Brain pericyte (primary cell): ENCODE measurements at places on chromosomes 6 and 20.
A peak's percentile ranks its signal among the peaks of the same experiment; 100 is the strongest.

DNA sequence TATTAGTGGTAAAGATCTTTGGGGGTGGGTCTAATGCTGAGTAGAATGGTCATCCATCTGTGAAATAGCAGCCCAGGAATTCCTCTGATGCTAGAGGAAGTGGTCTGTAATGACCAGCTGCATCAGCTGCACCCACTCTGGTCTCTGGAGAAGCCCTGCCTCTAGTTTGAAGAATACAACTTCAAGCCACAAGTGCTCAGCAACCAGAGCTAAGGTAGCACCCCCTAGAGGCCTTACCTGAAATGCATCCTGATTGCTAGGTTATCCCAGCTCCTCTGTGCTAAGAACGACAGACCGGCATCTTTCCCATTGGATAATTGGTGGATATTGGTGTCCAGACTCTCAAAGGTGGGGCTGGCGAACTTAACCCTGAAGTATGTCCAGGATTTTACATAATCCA, 58.2 kb downstream of the DNAH8 start:
- no peak for DNase-seq

- DNase-seq: no peak
These were observed 21.9 kb upstream of the KIAA0408 start for GRCh38 chr6:127481111-127481510.

DNA sequence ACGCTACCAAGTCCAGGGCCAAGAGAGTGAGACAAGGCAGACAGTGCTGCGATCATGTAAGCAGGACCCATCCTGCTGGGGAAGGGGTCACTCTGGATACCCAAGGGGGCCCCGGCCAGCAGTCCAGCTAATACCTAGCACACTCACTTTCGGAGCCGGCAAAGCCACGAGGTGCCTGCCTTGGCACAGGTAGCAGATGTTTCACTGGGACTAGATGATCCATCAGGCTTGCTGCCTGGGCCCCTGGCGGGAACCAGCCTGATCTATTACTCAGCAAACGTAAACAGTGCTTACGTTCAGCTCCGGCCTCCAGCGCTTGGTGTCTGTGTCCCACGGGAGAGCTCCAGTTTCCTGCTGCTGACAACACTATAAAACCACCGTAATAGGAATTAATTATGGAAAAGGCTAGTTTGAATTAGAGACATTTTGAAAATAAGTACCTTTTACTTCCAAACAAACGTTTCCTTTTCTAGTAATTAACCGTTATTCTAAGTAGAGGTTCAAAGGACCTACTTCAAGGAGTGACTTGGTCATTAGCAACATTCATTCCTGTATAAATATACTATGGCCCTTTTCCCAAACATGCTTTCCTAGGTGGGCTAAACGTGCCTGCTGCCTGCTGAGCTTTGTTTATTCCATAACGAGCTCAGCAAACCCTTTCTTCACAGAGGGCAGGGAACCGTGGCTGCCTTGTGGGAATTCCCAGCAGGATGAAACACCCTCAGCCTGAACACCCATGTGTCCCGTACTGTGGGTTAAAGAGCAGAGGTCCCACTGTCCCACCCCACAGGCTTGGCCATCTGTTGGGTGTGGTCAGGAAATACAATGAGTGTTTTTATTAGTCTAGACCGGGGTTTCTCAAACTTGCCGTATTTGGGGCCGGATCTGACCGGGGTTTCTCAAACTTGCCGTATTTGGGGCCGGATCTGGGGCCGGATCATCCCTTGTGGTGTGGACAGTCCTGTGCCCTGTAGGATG, 18.4 kb downstream of the SLC22A23 start:
- peak; percentile 83 for DNase-seq

- DNase-seq: no peak
These were observed 42.0 kb downstream of the EDN1 start for GRCh38 chr6:12331951-12332749.

DNA sequence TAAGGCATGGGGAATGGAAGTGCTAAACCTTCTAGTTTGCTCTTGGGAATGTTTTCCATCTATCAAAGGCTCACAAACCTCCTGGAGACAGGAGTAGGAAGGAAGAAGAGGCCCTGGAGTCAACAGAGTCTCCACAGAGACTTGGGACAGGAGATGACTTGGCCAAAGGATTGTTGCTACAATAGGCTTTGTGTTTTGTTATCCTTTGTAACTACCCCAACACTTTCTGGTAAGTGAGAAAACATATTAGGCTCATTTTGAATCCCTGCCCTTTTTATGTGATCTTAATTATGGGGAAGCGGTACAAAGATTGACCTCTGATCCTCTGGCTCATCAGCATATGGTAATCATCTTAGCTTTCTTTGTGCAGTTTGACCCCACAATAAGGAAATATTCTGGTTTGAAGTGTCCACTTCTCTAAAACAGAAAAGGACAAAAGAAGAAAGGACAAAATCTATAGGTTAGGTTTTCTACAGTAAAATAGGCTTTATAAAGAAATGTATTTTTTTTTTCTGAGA, 24.1 kb upstream of the GTF3C6 start:
- no peak for DNase-seq

DNA sequence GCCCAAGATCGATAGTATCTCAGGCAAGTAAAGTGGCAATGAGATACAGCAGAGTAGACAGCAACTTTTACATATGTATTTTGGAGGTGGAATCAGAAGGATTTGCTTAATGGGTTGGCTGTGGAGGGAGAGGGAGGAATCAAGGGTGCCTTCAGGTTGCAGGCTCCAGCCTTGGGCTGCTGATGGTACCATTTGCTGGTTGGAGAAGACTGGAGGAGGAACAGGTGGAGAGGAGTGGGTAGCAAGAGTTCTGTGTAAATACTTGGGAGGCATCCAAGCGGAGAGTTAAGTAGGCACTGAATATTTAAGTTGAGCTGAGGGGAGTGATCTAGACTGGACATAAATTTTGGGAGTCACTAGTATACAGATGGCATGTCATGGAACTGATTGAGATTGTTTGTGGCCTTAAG, 5.2 kb downstream of the BICRAL start:
- no peak for DNase-seq

DNA sequence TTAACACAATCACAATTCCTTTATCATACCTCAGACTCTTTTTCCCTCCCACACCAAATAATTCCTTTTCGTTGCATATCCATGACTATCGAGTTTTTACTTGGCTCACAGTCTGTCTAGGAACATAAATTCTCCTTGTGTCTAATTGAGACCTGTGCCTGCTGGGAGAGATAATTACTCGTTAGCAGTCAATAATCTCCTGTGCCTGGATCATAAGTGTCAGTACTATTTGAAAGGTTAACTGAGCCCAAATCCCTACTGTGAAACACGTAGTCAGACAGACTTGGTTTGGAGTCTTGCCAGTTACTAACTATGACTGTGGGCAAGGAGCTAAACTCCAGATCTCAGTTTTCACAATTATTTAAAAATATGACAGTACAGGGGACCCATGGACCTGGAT, 5.7 kb upstream of the CTNNBL1 start:
- no peak for DNase-seq
